ENCODE measurements at places on chromosomes 3 and 15. TPM values are rescaled to one million over a fixed set of nuclear protein-coding genes. Genes with fewer than 3 reads are reported as not detected.

The ANKUB1 gene
- not detected for total RNA-seq

The NUSAP1 gene
- total RNA-seq: 51.1 TPM

The TRPM1 gene
- total RNA-seq: not detected

The CLRN1 gene
- not detected for total RNA-seq

The RARRES1 gene
- total RNA-seq: 26.2 TPM
